GM19239 (cell line): ENCODE measurements at places on chromosomes 11 and 22.
A peak's percentile ranks its signal among the peaks of the same experiment; 100 is the strongest.

DNA sequence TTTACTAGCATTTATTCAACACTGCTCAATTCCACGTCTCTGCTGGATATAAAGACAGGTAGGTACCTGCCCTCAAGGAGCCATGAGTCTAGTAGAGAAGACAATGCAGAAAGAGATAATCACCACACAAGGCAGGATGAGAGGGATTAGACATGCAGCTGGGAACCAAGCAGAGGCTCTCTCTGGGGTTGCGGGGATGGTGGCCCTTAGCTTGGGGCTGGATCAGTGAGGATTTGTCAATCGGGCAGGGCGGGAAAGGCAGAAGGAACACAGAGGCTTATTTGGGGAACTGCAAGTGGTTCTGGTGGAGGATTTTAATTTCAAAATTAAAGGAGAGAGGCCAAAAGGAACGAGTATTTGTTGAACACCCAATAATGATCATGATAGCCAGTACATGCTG lies 8.5 kb upstream of the DMC1 start:
- no peak for DNase-seq

DNA sequence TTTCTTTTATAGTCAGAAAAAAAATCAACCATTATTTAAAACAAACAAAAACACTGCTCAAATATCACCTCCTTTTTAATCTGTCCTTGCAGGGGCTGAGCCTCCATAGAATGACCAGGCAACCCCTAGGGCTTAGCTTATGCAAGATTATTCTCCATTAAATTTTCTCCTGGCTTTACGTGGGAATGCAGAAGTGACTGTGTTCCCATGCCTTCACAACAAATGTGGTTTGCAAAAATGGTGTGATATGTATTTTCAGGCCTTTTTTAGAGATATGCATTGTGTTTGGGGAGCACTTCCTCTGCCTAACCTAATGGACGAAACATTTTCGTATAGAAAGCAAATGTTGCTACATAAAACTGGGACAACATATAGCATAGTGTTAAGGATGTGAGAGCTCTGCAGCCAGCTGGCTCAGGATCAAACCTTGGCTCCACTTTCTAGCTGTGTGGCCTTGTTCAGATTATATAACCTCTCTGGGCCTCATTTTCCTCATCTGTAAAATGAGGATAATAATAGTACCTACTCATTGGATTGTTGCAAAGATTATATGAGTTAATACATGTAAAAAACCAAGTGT lies 82.6 kb downstream of the PARVA start:
- DNase-seq, result no peak

- peak; percentile 38 for DNase-seq
These were observed 1.0 kb downstream of the POU2AF3 start for GRCh38 chr11:111299101-111300026.

- DNase-seq, result no peak
These were observed 64.7 kb upstream of the CCND1 start for GRCh38 chr11:69576069-69576782.

GRCh38 chr11:16356761-16357393 lies 531 bp upstream of the SOX6 start:
- DNase-seq, result no peak

DNA sequence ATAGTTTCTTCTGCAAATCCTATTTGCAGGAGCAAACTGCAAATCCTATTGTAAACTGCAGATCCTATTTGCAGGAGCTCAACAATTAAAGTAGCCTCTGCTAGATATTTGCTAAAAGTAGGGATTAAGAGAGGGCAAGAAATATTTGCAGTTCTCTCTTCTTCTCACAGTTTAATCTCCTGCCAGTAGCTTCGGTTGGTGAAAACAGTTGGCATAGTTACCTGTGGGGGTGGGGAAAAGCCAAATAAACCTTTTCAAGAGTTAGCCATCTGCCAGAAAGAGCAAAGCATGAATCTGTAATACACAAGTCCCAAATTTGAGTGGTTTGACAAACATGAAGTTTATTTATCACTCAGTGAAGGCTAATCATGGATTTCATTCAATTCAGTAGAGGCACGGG lies 942.5 kb downstream of the JRKL start:
- DNase-seq, result no peak

- no peak for DNase-seq
These were observed 1.2 kb downstream of the LIF start for GRCh38 chr22:30245181-30245984.

DNA sequence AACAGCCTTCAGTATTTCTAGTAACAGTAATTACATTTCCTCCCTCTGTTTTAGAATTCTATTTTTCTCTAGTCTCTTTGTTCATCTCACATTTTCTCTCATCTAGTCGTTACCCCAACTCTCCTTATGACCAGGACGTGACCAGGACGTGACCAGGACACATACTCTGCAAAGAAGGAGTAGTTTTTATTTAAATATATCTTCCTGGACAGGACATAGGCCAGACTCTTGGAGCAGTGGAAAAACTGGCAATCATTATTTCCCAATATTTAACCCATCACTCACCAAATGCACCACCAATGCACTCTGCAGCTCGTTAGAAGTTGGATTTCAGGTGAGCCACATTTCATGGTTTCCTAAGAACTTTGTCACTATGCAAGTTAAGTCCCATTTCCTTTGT lies 40.3 kb upstream of the POGLUT3 start:
- DNase-seq, result no peak

GRCh38 chr11:34595960-34596644 lies 24.8 kb upstream of the EHF start:
- no peak for DNase-seq

DNA sequence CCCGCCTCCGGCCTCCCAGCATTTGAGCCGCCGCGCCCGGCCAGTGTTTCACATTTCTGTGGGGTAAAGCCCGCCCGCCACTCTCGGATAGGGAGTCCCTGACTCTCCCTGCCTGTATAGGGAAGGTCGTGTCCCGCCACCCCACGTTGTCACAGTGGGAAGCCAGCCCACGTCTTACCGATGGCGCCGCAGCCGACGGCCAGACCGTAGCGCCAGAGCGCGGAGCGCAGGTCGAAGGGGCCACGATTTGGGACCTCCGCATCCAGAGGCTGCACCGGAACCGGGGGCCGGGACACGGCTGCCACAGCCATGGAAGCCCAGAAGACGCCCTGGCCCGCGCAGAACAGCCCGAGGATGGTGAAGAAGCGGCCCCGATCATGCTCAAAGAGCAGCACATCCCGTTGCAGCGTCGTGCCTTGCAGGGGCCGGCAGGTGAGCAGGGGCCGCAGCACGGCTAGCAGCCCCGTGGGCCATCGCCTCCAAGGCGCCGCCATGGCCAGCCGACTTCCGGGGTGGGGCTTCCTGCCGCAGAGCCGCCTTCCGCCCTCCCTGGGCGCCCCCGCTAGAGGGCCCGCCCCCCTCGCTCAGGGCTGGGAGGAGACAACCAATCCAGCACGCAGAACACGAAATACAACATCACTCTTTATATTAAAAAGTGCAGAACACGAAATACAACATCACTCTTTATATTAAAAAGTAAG lies at the start of gene TMEM223:
Gene TMEM223 (minus strand): TSS at position 506 of the 701 bp plus-strand sequence. CDS start 12 bp downstream, at position 494.
- DNase-seq, result peak; percentile 87

DNA sequence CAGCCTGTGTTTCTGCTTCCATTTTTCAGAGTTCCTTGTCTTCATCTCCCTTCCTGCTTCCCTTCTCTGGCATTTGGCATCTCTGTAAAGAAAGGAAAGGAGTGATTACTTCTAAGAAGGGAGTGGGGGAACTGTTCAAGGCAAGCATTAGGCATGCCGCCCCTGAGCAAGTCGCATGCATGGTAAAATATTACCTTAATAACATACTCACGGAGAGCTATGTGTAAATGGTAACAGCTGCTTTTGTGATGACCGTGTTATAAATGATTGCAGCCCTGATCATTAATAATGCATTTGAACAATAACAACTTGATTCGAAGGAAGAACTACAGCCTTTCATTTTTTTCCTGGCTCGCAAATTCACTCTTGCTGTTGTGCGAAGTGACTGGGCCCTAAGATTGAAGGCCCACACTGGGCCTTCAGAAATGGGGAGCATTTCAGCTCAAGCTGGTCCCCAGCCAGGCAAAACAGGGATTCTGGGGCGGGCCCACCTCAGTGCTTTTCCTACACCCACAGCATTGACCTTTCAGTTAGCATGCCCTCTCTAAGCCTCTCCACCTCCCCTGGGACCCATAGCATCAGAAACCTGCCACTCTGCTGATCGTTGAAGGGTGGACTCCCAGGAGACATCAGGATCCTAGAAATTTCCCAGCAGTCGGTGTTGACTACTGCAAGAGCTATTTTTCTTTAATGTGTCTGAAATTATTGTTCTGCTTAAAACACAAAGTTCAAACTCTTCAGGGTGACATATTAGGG lies 263.0 kb upstream of the CADM1 start:
- DNase-seq, result no peak

- no peak for DNase-seq
These were observed 1.3 kb upstream of the UCP2 start for GRCh38 chr11:73983741-73984538.

- peak; percentile 30 for DNase-seq
These were observed 14.1 kb downstream of the MIAT start for GRCh38 chr22:26671317-26672059.

DNA sequence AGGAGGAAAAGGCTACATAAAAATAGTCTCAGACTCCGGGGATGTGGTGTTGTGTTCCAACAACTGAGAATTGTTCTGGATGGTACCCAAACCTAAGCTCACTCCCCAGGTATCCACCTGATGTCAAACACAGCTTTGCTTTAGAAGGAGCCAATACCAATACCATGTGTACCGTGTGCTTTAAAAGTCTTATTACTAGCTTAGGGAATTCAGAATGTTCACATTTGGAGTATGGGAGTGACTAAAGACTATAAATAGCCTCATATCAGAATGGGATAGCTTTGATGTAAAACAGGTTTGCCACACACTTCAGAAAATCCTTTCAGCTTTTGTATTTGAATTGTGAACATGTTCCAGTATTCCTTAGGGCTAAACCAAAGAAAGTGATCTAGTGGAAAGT lies 248.7 kb upstream of the ARHGAP42 start:
- DNase-seq, result no peak

- DNase-seq, result no peak
These were observed 7.6 kb upstream of the EXPH5 start for GRCh38 chr11:108601150-108601549.

DNA sequence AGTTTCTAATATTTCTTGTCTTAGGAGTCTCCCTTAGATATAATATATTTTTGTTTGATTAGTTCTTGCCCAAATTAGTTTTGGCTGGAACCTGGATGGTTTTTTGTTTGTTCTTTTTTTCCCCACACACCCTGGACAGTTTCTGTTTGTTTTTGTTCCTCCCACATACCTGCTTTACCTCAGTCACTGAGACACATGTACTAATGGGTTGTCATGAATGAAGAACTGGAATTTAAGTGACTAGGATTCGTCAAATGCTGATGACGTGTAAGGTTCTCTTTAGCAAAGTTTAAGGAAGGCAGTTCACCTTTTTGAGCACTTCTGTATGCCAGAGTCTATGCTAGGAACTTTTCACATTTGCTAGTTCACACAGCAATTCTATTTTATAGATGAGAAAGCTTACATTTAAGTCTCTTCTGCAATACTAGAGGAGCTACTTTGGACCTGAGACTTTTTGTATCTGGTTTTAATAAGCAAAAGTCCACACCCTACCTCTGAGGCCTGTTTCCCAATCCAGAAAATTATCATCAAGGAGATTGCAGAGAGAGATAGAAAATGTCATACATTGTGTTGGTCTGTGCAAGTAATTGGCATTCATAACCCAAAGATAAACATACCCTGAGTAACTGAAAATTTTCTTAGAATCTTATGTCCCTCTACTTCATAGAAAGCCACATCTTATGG lies 86.7 kb upstream of the RAB1B start:
- no peak for DNase-seq

DNA sequence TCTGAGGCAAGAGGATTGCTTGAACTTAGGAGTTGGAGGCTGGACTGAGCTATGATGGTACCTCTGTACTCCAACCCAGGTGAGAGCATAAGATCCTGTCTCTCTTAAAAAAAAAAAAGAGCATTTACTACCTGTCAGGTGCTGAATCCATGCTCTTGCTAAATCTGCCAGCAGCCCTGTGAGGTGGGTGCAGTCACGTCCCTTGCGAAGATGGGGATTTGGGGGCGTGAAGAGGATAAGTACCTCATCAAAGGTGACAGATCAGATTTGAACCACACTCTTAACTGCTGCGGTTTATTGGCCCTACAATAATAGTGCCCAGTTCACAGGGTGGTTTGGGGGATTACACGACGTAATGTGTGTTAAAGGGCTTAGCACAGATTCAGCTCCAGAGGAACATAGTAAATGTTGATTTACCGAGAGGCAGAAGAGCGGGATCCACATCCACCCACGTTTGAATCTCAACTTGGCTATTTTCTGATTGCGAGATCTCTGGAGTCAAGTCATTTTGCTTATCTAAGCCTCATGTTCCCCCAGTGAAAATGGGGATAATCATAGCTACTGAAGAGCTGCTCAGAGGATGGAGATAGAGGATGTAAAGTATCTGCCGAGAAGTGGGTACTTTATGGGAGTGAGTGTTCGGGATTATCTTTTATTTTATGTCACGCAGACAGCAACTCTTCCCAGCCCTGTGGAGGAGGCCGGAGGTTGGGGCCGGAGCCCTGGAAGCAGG lies 28.1 kb upstream of the LRRC10B start:
- no peak for DNase-seq

GRCh38 chr11:66497206-66497605 lies 13.2 kb upstream of the BBS1 start:
- no peak for DNase-seq

- DNase-seq, result no peak
These were observed 2.4 kb downstream of the OR5A2 start for GRCh38 chr11:59423835-59424234.

DNA sequence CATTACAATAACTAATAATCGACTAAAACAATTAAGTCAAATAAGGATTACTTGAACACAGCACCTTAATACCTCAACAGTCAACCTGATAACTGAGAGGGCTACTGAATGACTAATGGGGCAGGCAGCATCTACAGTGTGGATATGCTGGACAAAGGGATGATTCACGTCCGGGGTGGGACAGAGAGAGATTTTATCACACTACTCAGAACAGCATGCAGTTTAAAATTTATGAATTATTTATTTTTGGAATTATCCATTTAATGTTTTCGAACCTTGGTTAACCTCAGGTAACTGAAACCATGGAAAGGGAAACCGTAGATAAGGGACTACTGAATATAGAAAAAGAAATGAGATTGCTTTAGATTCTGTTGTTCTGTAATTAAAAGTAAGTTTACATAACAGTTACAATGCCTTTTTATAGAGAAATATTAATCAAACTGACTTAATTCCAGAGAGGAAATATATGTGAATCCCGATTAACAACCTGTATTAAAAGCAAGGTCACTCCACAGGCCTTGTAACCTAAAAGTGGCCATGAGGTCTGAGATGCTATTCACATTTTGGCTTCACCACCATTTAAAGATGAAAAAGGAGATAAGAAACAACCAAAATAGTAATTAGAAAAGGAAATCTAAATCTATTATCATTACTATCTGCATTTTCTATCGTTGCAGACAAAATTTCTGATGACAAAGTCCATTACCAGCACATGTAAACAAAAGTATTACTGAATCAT lies 119.0 kb upstream of the TP53AIP1 start:
- DNase-seq, result no peak

DNA sequence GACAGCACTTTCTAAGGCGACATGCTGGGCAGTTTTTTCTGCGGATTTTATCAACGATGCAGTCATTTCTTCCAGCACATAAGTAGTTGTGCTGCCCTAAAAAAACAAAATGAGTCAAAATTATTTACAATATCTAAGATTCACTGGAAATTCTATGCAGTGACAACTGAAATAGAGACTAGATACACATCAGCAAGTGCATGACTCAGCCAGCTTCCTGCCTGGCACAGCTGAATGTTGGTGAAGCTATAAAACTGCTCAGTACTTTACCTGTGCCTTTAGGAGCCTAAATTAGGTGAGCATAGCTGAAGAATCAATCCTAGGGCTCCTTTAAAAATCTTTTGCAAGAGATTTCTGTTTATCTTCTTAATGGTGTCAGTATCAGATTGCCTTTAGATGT lies 37.8 kb downstream of the PGR start:
- DNase-seq, result no peak
